ENCODE measurements at places on chromosomes 16 and 17.

GRCh38 chr16:19677402-19677801 lies 40.6 kb downstream of the KNOP1 start:
- DNase-seq: no peak

GRCh38 chr16:69040144-69040909 lies 65.1 kb upstream of the HAS3 start:
- DNase-seq: peak; percentile 68

GRCh38 chr17:47254403-47254943 lies 846 bp downstream of the ITGB3 start:
- no peak for DNase-seq

DNA sequence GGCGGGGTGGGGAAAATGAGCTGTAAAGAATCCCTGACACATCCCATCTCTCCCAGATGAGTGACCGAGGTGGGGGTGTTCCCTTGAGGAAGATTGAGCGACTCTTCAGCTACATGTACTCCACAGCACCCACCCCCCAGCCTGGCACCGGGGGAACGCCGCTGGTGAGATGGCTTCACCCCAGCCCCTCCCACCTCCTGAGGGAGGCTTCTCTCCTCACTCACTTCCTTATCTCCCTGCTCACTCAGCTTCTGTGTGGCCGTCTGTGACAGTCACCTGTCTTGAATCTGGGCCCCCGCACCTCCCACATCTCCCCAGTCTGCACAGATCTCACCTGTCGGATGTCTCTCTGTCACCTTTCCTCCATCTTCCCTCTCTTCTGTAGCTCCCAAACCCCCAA lies 13.4 kb downstream of the PDK2 start:
- DNase-seq: no peak

- DNase-seq: no peak
Measured at GRCh38 chr17:72474719-72475477, 354.1 kb downstream of the SOX9 start.

DNA sequence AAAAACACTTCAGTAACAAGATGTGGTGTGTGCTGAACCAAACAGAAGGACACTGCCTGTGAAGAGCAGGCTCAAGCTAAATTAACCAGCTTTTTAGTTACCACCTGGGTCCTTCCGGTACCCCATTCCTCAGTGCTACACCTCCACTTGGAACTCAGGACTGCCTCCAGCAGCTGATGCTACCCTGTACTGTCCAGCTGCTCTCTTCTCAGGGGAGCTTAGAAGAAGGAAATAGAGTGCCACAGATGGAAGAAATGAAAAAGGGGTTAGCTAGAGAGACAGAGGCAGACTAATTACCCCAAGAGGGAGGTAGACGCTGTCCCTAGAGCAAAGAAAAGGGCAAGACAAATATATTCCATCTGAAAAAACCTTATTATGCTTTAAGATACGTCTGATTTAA lies 5.7 kb downstream of the MED13 start:
- no peak for DNase-seq

DNA sequence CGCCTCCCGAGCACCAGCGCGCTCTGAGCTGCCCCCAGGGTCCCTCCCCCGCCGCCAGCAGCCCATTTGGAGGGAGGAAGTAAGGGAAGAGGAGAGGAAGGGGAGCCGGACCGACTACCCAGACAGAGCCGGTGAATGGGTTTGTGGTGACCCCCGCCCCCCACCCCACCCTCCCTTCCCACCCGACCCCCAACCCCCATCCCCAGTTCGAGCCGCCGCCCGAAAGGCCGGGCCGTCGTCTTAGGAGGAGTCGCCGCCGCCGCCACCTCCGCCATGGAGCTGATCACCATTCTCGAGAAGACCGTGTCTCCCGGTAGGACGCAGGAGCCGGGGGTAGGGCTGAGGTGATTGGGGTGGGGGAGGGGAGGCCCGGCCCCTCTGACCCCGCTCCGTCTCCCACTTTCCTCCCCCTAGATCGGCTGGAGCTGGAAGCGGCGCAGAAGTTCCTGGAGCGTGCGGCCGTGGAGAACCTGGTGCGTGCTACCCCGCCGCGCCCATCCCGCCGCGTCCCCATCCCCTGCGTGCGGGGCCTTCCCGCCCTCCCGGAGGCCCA lies 329 bp downstream of the KPNB1 start:
- no peak for DNase-seq

DNA sequence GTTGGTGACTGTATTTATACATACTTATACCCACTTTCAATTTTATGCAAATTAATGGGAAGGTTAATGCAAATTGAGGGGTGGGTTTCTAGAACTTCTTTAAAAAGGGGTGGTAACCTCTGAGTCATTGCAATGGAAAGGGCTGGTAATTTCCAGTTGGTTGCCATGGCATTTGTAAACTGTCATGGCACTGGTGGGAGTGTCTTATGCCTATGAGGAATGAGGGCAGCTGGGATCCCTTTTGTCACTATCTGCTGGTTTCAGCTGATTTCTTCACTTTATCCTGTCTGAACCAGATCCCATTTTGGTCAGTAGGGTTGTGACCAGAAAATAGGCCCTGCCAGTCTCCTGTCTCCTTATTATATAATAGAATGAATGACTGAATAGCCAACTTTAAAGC lies 1006.7 kb upstream of the GOT2 start:
- DNase-seq: no peak

DNA sequence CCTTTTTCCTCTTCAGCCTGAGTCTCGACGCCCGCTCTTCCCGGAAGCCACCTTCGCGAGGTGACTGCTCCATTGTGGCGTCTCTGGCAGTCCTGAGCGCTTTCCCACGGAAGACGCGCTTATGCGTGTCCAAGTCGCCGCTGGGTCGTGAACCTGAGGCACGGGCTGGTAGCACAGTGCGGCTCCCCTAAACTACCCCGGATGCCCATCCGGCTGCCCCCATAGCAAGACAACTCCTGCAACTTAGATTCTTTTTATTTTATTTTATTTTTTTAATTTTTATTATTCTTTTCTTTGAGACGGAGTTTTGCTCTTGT lies 2.1 kb upstream of the ESRP2 start:
- no peak for DNase-seq

- DNase-seq: no peak
Measured at GRCh38 chr16:66617728-66618127, 13.2 kb downstream of the CMTM3 start.

DNA sequence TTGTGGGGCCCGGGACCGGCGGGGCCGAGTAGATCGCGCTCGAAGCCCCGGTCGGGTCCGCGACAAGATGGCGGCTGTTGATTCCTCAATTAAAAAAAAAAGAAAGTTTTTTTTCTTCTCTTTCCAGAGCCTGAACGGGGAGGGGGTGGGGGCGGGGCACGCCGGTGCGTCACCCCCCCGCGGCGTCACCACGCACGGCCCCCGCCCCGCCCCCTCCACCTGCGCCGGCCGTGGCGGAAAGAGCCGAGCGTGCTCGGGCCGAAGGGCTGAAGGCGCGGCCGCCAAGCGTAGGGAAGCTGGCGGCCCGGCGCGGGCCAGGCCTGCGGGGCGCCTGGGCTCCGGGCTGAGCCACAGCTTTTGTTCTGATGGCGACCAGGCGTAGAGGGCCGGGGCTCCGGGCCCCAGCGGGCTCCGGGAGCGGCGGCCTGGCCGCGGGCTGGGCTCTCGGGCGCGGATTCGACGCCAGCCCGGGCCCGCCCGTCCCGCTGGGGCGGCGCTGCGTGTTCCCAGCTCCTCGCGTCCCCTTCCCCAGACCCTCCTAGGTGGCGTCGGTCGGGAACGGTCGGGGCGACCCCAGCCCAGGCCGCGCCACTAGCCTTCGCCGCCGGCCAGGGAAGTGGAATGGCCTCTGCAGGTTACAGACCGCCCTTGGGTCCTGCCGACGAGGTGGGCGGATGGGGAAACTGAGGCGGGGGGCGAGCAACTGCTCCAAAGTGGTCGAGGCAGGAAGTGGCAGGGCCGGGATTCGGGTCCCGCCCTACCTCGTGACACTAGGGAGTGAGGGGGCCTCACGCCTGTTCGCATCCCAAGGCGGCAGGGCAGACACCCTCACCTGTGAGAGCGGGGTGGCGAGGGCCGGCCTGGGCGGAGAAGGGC lies at the start of gene CREBBP:
Gene CREBBP (minus strand): TSS at position 91 of the 876 bp plus-strand sequence. CDS start 797 bp downstream, outside the sequence.
- no peak for DNase-seq

- no peak for DNase-seq
Measured at GRCh38 chr17:60610473-60610872, 10.5 kb downstream of the PPM1D start.

- no peak for DNase-seq
Measured at GRCh38 chr16:24950275-24950674, 64.9 kb downstream of the ARHGAP17 start.

DNA sequence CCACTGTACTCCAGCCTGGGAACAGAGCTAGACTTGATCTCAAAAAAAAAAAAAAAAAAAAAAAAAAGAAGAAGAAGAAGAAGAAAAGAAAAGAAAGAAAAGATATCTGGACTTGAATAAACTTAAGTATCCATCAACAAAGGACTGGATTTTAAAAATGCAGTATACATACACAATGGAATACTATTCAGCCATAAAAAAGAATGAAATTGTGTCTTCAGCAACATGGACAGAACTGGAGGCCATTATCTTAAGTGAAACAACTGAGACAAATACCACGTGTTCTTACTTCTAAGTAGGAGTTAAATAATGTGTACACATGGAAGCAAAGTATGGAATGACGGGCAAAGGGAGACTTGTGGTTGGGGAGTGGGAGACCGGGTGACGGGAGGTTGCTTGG lies 40.1 kb upstream of the MNT start:
- DNase-seq: no peak

GRCh38 chr16:4115209-4115948 lies 863 bp downstream of the ADCY9 start:
- no peak for DNase-seq

- no peak for DNase-seq
Measured at GRCh38 chr16:11605891-11606290, 19.2 kb upstream of the LITAF start.

GRCh38 chr17:57035971-57036481 lies 49.0 kb upstream of the AKAP1 start:
- DNase-seq: no peak

DNA sequence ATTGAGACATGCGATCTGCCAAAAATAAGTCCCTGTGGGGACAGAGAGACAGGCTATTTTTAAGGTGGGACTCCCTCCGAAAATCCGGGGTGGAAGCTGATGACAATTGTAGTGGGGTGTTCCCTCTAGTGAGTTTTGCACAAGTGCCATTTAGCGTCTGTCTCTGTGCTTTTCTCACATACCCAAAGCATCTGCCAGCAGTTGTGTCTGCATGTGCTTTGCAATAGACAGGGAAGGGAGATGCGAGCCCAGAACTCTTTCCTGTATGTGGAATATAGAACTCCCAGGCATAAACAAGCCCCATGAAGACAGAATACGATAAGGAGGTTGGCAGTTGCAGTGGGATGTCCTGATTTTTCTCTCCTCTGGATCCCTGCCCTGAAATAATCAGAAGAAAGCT lies 282.7 kb upstream of the XYLT1 start:
- DNase-seq: no peak

DNA sequence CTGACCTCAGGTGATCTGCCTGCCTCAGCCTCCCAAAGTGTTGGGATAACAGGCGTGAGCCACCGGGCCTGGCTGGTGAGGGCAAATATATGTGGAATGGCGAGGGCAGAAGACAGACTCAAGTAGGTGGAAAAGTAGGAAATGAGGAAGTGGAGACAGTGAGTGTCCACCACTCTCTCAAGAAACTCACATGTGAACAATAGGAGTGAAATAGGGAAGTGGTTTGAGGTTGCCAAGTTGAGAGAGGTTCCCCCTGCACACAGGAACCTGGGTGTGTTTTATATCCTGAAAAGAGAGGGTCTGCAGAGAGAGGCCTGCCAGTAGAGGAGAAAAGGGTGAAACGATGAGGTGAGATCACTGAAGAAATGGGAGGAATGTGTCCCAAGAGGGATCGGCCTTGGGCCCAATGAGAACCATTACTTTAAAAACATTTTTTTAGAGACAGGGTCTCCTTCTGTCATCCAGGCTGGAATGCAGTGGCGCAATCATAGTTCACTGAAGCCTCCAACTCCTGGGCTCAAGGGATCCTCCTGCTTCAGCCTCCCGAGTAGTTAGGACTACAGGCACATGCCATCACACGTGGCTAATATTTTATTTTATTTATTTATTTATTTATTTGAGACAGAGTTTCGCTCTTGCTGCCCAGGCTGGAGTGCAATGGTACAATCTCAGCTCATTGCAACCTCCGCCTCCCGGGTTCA lies 17.1 kb upstream of the CORO1A start:
- DNase-seq: no peak

DNA sequence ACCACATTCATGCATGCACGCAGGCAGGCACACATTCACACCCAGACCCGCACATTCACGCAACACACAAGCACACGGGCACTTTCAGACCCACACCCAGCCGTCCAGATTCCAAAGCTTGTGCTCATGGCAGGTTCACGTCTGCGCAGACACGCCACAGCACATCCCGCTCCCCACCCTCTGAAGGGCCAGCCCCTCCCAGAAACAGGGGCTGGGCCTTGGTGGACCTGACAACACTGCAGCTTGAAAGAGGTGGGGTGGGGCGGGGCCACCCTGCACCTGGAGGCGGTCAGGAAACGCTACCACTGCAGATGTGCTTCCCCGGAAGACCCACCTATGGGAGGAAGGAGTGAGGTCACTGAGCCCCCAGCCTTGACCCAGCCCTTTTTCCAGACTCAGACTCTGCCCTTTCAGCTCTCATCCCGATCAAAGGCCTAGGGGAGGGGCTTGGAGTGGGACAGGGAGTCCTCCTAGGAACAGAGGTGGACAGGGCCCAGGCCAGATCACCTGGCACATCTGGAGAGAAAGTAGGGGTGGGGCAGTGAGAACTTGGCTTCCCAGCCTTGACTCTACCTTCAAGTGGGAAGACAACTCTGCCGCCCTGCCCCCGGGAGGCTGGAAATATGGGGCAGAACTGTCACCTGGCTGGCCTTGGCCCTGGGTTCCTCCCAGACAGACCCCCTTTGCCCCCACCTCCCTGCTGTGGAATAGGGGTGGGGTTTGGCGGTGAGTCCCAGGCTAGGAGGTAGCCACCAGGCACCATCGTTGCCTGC lies 11.0 kb downstream of the P3H4 start:
- peak; percentile 99 for DNase-seq

GRCh38 chr17:29111816-29112499 lies 68.2 kb downstream of the MYO18A start:
- DNase-seq: peak; percentile 36

DNA sequence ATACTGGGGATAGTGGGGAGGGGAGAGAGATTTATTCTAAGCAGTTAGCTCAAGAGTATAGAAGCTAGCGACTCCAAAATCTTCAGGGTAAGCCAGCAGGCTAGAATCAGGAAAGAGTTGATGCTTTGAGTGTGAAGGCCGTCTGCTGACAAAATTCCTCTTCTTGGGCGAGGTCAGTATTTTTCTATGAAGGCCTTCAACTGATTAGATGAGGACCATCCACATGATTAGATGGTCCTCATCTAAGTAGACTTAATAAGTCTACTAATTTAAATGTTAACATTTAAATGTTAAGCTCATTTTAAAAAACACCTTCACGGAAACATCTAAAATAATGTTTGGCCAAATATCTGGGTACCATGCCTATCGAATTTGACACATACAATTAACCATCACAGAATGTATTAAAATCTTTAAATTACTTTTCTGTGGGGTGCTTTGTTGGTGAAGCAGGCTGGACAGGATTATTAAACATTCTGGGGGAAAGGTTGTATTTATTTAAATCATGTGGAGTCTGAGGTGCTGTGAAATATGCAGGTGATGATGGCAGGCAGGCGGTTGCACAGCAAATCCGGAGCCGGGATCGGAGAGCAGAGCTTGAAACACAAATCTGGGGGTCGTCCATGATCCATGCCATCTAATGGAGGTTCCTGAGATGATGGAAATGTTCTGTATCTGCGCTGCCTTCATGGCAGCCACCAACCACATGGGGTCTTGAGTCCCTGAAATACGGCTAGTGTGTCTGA lies 49.8 kb upstream of the ADORA2B start:
- DNase-seq: no peak

- DNase-seq: no peak
Measured at GRCh38 chr17:49556223-49556943, 19.3 kb upstream of the NXPH3 start.

GRCh38 chr17:75864448-75864871 lies 9.3 kb upstream of the WBP2 start:
- no peak for DNase-seq

All from epithelial cell of prostate (primary cell).